Hippocampal formation (tissue), 2 donors: ENCODE measurements at places on chromosomes 4 and X.

GRCh38 chr4:156939139-156939538 lies 32.5 kb downstream of the PDGFC start:
- no peak for DNase-seq

DNA sequence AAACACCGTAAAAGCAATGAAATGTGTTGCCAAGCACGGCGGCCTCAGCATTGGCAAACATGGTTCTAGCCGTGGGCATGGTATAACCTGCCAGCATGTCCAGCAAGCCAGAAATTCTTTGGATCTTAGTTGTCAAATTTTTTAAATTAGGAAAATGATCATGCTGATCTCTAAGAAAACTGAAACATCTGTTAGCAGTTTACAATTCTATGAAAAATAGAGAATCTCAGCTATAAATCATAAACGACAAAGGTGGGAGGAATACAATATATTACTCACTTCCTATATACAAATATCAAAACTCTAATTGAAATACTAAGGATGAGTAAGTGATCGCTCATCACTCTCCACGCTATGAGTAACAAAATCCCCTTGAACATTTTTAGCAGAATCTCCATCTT lies 130.3 kb downstream of the ADGRA3 start:
- no peak for DNase-seq

- no peak for DNase-seq
These were observed 36.4 kb downstream of the FAT1 start for GRCh38 chr4:186687265-186687664.

GRCh38 chrX:37904833-37905232 lies 57.5 kb upstream of the DYNLT3 start:
- no peak for DNase-seq

GRCh38 chrX:6574762-6575161 lies 39.8 kb upstream of the VCX3A start:
- DNase-seq = no peak

GRCh38 chrX:119887721-119888425 lies 7.8 kb upstream of the AKAP14 start:
- no peak for DNase-seq

DNA sequence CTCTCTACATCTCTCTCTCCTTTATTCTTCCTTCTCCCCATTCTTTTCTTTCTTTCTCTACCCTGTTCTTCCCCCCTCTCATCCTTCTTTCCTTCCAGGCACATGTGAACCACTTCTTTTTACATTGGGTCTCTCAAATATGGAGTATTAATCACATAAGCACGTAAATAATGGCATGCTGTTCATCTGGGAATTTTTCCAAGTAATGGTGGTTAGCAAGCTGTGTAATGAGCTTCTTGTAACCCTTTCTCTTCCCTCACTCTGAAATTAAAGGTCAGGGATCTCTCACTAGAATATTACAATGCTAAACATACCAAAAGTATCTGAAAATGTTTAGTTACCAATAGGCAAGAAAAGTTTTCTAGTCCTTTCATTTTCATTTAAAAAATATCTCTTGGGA lies 239.9 kb upstream of the TEX13A start:
- DNase-seq = no peak

DNA sequence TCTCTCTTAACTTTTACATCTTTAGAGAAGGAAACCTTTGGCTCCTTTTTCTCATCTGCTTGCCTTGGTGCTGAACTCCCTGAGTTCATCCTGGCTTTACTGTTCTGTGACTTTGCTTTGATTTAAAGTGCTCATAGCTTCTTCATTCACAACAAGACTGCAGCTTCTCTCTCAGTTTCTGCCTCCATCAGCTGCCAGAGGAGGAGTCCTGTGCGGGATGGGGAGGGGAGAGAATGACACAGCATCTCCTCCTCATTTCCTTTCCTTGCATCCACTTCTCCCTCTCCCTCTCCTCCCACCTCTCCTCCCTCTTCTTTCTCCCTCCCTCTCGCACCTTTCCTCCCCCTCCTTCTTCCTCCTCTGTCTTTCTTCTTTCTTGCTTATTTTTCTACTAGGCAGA lies 42.0 kb downstream of the CBLL2 start:
- DNase-seq = no peak

DNA sequence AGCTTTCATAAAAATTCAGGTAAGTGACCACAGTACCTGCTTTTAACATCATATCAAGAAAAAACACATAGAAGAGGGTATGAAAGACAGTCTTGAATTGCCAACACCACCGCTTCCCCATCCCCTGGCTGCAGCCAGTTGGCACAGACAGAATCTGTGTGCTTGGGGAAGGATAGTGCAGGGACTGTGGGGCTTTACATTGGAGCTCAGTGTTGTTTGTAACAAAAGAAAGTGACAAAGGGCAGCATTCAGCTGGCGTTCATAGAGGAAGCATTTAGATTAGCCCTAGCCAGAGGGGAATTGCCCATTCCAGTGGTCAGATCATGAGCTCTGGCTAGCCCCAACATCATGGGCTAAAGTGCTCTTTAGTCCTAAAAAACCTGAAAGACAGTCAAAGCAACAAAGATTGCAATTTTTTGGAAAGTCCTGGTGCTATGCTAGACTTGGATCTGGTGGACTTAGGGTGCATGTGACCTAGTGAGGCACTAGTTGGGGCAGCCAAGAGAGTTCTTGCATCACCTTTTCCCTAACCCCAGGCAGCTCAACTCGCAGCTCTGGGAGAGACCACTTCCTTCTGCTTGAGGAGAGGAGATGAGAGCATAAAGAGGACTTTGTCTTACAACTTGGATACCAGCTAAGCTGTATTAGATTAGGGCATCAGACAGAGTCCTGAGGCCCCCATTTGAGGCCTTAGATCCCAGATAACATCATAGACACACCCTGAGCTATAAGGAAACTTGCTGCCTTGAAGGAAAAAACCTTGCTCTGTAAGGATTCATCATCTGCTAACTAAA lies 1602.4 kb upstream of the ADGRL3 start:
- peak; percentile 74 for DNase-seq

DNA sequence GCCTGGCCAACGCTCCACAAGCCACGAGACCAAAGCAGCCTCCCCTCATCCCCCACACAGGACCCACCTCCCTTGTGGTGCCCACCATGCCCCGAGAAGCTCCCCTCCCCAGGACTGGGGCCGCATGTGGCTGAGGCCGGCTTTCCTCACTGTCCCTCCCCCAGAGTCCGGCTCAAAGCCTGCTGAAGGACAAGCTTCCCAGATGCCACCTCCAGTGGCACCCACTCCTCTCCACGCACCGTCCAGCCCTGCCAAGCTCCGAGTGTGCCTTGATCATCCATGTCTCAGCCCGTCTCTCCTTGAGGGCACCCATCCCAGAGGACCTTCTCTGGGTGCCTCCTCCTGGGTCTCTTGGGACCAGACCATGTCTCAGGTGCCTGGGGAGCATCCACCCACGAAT lies 58.8 kb upstream of the MXD4 start:
- DNase-seq = no peak

DNA sequence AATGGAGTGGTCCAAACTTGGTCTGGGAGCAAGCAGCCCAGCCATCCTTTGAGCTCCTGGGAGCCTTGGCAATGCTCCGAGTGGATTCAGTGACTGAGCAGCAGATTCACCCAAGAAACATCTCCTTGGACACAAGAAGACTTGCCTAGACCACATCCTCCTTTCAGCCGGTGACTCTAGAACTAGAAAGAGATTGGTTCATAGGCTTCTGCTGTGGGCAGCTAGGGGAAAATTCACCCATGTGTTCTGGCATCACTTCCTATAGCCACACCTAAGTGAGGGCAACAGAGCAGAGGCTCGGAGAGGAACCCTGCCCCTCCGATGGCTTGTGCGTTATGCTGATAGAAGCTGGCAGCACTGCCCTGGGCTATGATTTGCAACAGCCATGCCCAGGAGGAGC lies 16.0 kb downstream of the ZNF275 start:
- DNase-seq = no peak

- DNase-seq = no peak
These were observed 103.9 kb downstream of the STIM2 start for GRCh38 chr4:26964512-26964911.

GRCh38 chr4:148044089-148044911 lies 312.4 kb downstream of the ARHGAP10 start:
- DNase-seq = no peak

DNA sequence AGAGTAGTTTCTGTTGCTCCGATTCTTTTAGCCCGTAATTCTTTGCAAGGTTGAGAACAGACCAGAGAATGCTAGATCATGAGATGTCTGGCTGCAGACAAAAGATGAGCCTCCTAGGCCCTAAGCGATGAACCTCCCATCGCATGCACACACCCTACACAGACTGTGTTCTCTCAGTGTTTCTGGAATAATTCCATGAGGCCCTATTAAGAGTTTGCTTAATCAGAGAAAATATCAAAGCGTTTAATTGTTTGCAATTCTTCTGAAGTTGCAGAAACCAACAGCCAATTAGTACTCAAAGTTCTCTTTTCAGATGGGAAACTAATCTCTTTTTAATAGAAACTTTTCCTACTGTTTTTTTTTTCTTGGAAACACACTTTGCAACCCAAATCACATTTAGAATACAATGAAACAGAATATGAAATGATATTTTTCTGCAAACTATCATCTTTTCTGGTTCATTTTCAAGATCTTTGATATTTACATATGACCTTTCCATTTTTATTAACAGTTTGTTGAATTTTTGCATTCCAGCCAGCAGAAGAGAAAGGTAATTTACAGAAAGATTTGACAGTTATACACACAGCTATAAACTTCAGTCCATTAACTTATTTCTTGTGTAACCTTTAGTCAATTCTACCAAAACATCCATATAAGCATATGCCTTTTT lies 1525.6 kb downstream of the ARAP2 start:
- no peak for DNase-seq

DNA sequence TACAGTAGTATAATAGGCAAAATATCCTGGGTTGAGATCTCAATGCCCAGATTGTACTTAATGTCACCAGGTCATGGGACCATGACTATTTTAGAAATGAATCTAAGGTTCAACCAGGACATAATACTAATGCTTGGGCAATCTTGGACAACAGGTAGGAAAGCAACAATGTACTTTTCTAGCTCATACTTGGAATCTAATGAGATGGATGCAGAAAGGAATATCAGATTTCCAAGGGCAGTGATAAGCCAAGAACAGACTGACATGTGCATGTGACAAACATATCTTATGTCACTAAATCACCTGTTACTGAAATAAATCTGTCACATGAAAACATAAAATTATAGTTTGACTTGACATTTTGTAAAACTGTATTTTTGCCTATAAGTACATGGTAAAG lies 51.1 kb downstream of the RPS6KA3 start:
- DNase-seq = no peak

- DNase-seq = no peak
These were observed 29.2 kb downstream of the LETM1 start for GRCh38 chr4:1826531-1827350.

GRCh38 chrX:115018944-115019343 lies 1.5 kb upstream of the IL13RA2 start:
- no peak for DNase-seq

DNA sequence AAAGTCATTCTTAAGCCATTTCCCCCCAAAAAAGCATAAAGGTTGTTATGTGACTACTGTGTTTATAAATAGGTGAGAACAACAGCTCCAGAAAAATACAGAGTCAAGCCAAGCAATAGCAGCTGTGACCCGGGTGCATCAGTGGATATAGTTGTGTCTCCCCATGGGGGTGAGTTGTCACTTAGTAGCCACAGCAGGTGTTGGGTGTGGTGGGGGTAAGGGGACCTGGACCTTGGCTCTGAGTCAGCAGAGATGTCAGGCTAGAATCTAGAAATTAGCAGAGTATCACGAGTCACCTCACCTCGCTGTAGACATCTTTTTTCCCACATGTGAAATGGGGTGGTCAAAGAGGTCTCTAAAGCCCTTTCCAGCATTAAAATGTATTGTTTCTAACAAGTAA lies 42.4 kb downstream of the MOSPD2 start:
- no peak for DNase-seq

DNA sequence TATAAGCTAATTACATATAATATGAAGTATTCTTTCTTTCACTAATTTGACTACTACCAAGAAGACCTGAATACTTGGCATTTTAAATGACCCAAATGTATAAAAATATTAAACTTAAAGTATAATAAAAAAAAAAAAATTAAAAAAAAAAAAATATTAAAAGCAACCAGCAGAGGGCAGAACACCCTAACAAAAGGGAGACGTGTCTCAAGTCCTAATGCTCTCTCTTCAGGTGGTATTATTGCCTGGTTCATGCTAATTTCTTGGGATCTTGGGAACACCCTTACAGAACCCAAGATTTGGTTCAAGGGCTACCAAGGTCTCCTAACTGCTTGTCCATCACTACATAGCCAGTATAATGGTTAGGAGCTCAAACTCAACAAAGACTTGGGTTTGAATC lies 754.8 kb downstream of the RAB28 start:
- no peak for DNase-seq

DNA sequence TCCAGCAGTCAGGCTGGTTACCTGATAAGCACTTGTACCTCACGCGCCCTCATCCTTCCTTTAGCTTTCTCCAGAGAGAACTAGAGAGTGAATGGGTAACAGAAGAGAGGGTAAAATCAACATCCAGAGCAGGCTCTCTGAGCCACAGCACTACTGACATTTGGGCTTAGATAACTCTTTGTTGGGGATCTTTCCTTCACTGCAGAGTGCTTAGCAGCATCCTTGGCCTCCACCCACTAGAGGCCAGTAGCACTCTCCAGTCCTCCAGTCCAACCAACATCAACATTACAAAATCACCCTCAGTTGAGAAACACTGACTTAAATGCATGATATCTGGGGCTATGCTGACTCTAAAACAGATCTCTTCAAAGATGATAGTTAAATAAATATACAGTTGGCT lies 220.7 kb downstream of the TACR3 start:
- no peak for DNase-seq

- DNase-seq = no peak
These were observed 91.1 kb upstream of the VEGFC start for GRCh38 chr4:176883681-176884418.

DNA sequence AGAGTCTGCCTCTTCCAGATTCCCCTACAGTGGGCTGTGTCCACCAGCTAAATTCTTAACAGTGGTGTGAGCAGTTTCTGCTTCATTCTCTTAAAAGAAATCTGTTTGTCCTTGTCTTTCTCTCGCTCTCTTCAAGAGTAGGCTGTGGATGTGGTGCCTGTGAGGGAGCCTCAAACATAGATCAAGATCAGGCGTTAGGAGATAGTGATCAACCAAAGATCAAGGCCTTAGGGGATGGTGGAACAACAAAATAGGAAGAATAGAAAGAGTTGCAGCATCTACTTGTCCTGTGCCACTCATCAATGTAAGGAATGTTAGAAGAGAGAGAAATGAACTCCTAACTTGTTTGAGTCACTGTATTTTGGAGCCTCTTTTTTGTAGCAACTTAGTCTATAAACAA lies 144.2 kb downstream of the AASDH start:
- no peak for DNase-seq
